ENCODE measurements at places on chromosomes 3 and 15.

DNA sequence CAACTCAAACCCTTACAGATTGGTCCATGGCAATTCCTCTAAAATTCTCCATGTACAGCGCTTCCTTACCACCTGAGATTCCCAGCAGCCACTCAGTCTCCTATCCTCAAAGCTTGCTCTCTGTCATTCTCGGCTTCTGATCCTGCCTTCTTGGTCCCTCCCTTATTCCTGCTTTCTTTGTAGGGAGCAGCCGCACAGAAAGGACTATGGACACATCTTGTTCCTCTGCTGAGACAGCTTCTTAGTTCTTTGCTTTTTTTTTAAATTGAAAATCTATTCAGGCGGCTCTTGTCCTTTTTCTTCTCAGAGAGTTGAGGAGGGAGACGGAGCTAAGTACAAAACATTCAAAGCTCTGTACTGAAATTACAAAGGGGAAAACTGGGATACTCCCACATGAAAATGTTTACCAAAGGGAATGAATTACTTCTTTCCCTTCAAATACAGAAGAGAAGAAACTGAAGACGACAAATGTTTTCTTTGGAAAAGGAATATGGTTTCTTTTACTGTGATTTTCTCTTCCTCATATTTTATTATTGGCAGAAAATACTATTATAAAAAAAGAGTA is 285.1 kb downstream of the IL20RB start:
- DNase-seq = no peak

DNA sequence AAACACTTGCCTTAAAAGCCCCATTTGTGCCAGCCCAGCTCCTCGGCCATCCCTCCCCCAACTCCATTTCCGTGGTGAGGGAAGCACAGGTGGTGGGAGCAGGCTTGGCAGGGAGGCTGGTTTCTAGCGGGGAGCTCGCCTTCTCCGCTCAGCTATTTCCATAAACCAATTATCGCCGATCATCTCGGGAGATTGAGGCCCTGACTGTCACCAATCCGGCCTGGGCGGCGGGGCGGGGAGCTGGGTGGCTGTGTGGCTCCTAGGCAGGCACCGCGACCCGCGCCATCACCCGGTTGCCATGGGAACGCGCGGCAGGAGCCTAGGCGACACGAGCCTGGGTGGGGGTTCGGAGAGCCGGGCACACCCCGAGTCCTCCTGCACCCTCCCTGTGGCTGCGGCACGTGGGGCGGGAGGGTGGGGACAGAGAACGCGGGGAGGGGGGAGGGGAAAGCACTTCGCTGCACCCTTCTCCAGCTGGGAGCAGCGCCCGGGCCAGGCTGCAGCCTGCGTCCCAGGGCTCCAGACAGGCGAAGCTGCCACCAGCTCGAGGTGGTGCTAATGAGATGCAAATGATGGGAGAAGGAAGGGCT is 9.3 kb downstream of the CCDC33 start:
- peak; percentile 92 for DNase-seq

DNA sequence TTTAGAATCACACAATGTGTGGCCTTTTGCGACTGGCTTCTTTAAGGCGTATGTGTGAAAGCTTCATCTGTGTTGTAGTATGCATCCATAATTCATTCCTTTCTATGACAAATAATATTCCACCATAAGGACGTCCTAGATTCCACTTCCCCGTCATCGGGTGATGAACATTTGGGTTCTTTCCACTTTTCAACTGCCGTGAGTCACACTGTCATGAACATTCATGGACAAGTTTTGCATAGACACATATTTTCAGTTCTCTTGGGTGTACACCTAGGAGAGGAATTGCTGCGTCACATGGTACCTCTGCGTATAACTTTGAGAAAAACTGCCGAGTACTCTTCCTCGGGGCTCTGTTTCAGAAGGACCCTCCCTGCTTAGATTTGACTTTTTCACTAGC is 97.3 kb downstream of the TOP2B start:
- DNase-seq = no peak

GRCh38 chr15:42549032-42549491 is 424 bp downstream of the HAUS2 start:
- DNase-seq = peak; percentile 73

- no peak for DNase-seq
Measured at GRCh38 chr15:100803171-100803440, 76.5 kb upstream of the ALDH1A3 start.

DNA sequence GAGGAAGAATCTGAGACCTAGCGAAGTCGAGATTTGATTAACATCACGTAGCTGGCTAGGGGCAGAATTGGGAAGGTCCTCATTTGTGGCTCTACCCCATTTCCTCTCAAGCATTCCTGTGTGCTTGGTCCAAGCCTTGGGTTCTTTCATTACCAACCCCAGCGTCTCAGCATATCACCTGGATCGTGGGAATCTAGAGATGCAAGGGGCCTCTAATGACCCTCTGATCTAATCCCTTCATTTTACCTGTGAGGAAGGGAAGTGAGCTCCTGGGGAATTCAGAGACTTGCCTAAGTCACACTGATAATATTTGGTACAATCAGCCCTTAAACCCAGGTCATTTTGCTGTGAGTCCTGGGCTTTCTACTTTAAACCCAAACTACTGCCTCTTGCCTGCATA is 2.0 kb downstream of the GPR87 start:
- DNase-seq = no peak

DNA sequence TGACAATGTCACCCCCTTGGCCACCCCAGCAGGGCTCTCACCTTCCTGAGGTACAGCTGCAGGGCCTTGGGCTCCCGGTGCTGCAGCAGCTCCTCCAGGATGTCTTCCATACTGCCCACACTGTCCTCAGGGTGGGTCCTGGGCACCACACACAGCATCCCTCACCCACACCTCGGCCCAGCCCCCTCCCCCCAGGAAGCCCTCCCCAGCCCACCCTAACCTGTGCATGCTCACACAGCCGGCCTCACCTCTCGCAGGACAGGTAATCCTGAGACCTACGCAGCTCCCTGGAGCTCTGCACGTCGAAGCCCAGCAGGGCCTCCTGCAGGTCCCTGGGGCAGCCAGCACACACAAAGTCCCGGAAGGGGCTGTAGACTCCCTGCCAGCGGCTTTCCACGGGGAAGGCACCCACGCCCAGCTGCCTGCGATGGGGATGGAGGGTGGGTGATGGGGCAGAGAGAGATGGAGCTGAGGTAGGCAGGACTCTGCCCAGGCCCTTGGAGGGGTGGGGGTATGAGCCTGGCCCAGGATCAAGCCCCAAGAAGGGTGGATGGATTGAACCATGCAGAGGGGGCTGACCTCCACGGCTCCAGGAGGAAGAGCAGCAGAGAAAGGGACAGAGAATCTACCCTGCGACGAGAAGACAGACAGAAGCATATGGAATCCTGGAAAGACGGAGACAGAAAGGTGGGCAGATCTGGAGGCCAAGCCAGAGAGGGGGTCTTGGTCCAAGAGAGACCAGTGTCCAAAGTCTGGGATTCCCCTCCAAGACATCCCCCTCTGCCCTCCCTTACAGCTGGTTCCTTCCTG is 16.7 kb downstream of the ALS2CL start:
- no peak for DNase-seq

- DNase-seq = no peak
Measured at GRCh38 chr15:86164232-86164898, 84.7 kb downstream of the AGBL1 start.

GRCh38 chr15:68552344-68552743 is 26.4 kb upstream of the CORO2B start:
- DNase-seq = no peak

- DNase-seq = peak; percentile 3
Measured at GRCh38 chr3:133188996-133189395, 150.8 kb downstream of the TMEM108 start.

- no peak for DNase-seq
Measured at GRCh38 chr3:158649791-158650190, 5.5 kb downstream of the GFM1 start.

- no peak for DNase-seq
Measured at GRCh38 chr3:58334013-58334321, 1.3 kb downstream of the PXK start.

DNA sequence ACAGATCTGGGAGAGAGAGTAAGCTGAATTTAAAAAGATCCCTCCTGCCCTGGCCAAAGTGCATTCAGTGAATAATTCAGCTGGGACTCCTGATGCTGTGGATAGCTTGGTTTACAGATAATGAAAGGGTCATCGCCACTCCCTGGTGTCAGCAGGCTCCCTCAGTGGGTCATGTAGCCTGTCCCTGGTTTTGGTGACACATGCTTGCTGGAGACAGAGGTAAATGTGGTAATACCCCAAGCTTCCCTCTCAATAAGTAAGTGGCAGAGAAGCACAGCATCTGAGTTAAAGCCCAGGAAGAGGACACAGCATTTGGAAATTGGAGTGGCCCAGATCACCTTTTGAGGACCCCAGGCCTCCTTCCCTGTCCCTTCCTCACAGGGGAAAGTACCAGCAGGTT is 1.8 kb downstream of the TMEM115 start:
- DNase-seq = no peak

DNA sequence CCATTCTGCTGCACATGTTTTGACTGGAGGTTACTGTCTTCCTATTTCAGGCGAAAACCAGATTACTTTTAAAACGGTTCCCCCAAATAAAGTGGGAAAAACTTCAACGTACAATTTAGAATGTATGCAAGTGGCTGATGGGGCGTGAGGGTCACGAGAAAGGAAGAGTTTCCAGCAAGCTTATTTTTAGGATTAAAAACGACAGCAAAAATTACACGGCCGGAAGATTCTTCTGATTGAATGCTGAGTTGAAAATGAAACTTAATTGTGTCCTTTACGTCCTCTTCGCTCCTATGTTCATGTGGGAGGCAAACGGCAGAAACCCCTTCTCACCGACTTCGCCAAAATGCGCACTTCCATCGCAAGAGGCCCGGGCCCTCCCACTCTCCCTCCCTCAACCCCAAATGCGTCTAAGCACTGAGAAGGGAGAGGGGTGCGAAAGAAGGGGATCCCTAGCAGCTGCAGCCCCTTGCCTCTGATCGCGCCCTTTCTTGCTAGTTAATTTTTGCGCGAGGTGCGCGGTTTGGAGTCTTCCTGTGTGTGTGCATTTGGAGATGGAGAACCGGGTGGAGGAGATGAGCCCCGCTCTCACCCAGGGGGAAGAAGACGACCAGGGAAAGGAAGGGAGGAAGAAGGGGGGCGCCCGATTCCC is 656 bp downstream of the CD47 start:
- DNase-seq = peak; percentile 66

GRCh38 chr3:128550113-128550440 is 57.1 kb upstream of the GATA2 start:
- no peak for DNase-seq

DNA sequence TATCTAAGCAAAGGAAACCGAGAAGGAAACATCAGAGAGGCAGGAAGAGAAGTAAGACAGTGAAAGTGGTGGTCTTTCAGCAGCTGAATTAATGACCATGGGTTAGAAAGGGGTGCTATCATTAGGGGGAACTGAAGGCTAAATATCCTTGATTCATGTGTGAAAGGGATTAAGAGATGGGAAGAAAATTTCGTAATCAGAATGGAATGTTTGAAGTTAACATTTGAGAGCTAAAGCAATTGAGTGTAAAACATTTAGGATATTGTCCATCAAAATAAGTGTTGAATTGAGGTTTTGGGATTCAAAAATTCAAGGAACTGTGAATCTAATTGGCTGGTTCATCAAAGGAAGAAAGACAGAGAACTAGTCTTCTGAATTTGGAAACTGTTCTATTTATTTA is 4.1 kb upstream of the ECT2 start:
- no peak for DNase-seq

Measured in NCI-H1092 treated with DMSO at 0.1 percent for 48 hours (cell line).